ENCODE measurements at places on chromosomes 7 and 10.
A peak's percentile ranks its signal among the peaks of the same experiment; 100 is the strongest.

DNA sequence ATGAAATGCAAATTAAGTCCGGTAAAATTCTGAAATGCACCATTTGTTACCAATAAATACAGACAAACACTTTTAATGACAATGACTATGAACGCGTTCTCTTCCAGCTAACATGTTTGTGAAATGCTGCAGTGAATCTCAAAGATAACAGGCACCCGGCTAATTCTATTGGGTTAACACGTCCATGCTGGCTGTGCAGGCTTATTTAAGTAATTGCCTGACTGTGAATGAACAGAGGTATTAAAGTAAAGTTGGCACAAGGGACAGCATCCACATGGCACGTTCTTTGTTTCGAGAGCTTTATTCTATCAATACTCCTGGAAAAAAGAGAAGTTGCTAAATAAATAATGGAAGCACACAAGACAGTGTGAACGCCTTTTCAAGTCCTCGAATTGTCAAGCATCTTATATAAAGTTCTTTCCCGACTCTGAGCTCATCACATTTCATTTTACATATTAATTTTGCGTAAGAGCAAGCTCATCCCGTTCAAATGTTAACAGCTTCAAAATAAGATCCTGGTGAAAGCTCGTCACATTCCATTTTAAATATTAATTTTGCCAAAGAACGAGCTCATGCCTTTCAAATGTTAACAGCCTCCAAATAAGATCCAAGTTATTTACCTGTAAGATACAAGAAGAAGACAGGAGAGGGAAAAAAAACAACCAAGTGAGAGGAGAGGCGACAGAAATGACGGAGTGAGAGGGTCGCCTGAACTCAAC, 111.3 kb upstream of the RHEB start:
- DNase-seq: no peak

GRCh38 chr7:139016931-139017511, 18.8 kb downstream of the ZC3HAV1L start:
- peak; percentile 87 for DNase-seq

DNA sequence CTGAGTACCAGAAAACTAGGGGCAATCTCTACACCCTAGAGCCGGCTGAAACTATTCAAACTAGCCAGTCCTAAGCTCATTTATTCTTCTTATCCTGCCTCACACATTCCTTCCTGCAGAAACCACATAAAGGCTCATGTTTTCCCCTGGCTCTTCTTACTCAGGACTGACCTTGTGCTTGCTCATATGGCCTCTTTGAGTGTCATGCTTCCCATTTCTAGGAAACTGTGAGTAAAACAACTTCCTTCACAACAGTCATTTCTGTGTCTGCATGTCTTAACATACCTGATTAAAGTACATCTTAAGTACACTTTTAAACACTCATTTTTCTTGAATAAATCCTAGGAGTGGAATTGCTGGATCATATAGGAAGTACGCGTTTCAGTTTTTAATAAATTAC, 52.3 kb upstream of the KIAA1217 start:
- DNase-seq: no peak

DNA sequence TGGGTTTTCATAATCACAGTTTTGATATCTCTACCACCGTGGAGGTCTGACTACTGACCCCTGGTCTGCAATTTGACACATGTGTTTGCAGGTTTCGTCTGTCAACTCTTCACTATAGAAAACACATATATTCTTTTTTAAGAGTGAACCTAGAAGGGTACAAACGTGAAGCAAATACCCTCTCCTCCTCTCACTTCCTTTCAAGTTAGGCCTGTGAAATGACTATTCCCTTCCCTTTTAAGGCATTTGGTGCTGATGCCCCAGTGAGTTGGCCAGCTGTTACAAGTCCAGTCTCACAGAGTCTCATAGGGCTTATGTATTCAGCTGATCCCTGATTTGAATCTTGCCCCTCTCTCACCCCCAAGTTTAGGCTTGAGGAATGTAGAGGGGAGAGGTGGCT, 742.0 kb upstream of the IGFBP3 start:
- DNase-seq: no peak
